NCI-H510A treated with DMSO at 0.1 percent for 48 hours (cell line): ENCODE measurements at places on chromosomes 12 and 14.

DNA sequence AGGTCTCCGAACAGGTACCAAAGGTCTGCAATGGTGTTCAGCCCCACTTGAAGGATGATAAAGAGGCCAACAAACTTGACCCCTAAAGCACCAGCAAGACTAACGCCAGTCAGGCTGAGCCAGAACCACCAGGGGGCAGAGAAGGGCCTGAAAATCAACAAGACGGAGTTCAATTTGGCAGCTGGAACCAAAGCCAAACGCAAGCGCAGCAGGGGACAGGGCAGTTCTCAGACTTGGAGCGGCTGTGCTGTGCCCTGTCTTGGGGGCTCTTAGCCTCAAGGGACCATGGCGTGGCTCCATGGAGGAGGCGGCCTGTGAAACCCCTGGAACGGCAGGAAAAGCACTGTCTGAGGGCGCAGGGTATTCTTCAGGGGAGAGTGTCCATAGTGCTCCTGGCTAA lies 19.6 kb downstream of the POMT2 start:
- DNase-seq: peak; percentile 21

DNA sequence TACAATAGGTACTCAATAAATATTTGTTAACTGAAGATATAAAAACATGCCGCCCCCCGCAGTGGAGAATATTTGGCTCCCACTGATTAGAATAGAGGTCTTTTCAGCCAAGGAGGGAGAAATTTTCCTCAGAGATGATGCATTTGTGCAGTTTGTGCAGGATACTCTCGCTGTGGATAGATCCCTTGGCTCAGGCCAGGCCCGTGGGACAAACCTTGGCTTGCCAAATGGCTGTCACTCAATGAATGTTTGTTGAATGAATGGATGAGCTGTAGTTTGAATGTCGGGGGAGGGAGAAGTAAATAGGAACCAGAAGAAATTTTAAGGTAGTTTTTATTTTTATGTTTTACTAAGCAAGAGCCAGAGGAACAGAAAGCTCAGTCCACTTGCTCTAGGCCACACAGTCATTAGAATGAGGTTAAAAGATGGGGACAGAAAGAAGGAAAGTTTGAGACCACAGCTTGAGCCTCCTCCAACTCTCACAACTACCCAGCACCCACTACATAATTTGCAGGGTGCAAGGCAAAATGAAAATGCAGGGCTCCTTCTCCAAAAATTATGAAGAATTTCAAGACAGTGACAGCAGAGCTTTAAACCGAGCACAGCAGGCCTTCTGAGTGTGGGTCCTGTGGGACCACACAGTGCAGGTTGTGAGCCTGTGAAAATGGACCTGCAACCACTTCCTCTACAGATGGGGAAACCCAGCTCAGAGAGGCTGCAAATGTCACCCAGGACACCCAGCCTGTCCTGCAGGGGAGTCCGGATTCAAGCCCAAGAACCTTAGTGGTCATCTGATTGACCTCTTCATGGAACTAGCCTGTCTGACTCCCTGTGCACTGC lies 51.4 kb downstream of the WSCD2 start:
- DNase-seq: no peak

DNA sequence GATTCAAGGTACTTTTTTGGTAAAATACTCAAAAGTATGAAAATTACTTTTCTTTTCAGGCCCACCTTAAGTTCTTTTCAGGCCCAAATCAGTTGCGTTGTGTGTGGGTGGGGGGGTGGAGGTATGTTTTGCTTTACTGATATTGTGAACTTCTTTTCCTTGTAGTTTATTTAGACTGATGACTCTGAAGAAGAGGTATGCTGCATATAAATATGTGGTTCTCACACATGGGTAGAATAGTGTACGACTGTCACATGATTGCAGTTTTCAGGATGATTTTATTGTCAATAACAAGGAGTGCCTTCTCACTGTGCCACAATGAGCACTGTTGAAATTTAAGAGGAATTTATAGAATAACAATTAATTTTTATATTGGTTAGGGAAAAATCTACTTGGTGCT lies 166.6 kb upstream of the ATP2B1 start:
- DNase-seq: no peak

- DNase-seq: no peak
Measured at GRCh38 chr12:121061831-121062230, 22.8 kb upstream of the OASL start.

DNA sequence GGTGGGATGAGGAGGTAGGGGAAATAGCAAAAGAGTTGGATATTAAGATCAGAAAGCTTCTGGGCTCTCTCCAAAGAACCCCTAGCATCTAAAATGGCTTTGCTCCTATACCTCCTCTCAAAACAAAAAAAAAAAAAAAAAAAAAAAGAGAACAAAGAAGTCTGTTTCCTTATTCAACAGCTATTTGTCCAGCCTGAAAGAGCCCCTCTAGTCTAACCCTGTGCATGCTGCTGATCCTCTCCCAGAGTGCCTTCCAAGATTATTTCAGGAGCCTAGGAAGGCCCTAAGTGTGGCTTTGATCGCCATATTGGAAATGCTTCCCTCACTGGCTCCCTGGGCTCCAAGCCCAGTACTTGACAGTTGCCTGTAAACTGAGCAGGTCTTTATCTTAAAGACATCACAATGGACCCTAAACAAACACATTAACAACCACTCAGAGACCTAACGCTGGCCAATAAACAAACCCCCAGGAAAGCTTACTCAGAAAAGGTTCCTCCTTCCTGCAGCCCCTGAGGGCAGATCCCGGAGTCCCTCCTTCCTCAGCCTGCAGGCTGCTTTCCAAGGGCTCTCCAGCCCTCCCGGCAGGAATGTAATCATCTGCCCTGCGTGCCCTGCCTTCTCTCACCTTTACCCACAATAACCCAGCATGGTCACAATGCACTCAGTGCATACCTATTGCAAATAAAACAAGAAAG lies 17.4 kb upstream of the COL2A1 start:
- DNase-seq: peak; percentile 66

DNA sequence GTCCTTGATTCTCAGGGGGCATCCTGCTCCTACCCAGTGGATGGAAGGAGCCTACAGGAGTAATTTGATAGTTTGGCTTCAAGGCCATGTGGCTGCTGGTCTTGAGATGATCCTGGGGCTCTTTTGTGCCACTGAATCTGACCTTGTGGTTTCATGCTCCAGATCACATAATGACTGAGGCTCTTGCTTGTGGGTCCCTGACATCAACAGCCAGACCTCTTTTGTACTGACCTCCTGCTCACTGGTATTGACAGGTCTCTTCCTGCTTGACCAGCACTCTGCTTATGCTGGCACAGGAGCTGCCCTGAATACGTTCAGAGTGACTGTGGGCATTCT lies 23.2 kb upstream of the JPH4 start:
- DNase-seq: no peak

DNA sequence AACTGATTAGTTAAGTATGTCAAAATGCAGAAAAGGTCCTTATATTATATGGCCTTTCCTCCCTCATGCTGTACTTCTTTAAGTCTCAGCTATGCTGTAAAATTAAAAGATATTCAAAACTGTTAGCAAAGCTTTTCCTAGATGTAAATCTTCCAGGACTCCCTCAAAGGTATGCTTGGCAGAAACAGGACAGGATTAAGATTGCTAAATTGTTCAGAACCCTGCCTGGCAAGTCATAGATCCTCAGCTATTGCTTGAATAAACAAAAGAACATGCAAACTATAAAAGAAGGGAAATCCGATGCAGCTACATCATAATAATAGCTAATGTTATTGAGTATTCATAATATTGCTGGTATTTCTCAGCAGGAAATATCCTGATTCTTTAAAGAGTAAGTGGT lies 322.6 kb downstream of the CCDC91 start:
- DNase-seq: no peak

- DNase-seq: peak; percentile 75
Measured at GRCh38 chr12:3533703-3534386, 42.8 kb downstream of the PRMT8 start.

GRCh38 chr14:105070760-105071137 lies 5.5 kb upstream of the GPR132 start:
- DNase-seq: no peak

DNA sequence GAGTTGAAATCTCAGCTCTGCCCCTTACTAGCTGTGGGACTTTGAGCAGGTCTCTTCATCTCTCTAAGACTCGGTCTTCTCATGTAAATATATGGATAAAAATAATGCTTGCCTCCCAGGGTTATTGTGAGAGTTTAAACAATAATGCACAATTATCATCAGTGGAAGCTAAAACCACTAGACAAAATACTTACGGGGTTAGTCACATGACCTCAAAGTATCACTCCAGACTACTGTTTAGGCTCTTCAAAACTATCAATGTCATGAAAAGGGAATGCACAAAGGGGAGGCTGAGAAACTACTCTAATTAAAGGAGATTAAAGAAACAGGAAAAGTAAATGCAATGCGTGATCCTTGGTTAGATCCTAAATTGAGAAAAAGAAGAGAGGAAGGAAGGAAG lies 24.5 kb upstream of the TSPAN11 start:
- DNase-seq: no peak

DNA sequence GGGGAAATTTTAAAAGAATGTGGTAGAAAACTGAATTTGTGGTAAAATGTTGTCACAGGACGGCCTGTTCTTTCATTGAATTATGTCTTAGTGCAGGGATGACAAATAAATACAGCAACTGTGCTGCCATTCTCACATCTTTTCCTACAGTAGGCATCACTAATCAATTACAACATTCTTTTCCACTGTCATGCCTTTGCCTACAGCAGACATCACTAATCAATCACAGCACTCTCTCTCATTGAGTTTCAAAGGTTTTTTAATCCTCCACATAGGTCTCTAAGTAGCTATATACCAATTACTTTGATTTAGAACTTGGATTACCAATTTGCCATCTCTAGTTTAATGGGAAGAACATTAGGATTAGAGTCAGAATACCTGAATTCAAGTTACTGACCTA lies 30.1 kb downstream of the NTF3 start:
- DNase-seq: no peak

DNA sequence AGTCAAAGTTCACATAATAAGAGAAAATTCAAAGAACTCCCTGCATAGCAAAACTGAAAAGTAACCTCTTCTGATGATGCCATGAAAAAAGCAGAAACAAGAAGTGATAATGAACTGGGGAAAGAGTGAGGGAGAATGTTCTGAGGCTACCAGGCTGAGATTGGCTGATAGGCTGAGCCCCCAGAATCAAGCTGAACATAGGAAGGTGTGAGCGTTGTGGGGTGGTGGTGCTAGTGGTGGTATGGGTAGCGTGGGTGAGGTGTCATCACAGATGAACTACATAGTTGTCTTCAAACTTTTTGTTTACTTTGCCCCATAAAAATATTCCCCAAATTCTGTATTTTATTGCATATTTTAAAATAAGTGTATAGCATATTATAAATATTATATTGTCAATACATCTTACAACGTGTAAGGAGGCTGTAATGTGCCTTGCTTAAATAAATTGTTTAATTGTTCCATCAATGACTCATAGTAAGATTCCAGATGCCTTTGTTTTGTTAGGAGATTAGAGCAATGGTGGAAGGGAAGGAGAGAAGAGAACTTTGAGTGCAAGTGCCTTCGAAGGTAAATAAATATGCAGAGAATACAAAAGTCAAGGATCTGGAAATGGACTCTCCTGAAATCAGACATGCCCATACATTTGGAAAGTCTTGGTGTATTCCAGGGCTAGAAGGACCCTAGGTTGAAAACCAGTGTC lies 15.8 kb upstream of the CFAP54 start:
- no peak for DNase-seq

DNA sequence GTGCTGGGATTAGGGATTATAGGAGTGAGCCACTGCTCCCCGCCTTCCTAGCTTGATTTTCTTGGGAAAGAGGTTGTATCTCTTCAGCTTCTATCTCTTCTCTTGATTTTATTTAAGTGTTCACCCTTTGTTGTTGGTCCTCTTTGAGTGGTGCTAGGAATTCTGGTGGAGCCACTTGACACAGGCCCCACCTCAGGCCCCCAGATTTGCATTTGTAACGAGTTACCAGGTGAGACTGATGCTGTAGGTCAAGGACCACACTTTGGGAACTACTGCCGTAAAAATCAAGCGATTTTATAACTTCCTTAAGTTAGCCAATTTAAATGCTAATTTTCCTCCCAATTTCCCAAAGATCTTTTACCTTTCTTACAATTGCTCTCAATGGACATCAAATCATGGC lies 26.3 kb downstream of the SRGAP1 start:
- no peak for DNase-seq

GRCh38 chr14:66698503-66698902 lies 190.6 kb downstream of the GPHN start:
- DNase-seq: no peak

GRCh38 chr12:104670439-104671408 lies 214.0 kb downstream of the CHST11 start:
- no peak for DNase-seq

GRCh38 chr12:120224304-120225199 lies 23.6 kb upstream of the RPLP0 start:
- peak; percentile 77 for DNase-seq

DNA sequence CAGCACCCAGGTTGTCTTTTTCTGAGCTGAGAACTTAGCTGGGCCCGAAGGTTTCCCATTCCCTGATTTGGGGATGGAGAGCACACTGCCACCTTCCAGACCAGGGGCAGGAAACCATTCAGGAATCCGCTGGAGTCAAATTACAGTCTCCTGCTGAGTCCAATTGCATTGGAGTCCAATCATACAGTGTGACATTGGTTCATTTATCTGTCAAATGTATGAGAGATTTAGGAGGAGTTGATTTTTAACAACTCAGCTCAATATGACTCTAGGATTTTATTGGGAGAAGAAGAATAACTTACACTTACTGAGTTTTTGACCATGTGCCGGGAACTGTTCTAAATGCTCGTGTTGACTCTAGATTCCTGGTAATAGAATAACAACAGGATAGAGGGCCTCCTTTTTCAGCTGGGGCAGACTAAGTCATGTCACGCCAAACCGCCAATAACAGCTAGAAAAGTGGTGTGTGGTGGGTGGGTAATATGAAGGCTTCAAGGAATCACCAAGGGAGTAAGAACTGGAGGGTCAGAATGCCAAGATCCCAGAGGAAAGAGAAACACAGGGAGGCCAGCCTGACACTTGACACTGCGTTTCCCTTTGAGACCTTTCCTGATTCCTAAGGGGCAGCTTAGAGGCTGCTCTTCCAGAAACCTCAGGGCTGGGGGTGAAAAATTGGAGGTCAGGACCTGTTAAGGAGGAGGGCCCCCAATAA lies 11.5 kb downstream of the SYNDIG1L start:
- peak; percentile 31 for DNase-seq

- peak; percentile 40 for DNase-seq
Measured at GRCh38 chr14:89206389-89207031, 210.5 kb downstream of the FOXN3 start.

DNA sequence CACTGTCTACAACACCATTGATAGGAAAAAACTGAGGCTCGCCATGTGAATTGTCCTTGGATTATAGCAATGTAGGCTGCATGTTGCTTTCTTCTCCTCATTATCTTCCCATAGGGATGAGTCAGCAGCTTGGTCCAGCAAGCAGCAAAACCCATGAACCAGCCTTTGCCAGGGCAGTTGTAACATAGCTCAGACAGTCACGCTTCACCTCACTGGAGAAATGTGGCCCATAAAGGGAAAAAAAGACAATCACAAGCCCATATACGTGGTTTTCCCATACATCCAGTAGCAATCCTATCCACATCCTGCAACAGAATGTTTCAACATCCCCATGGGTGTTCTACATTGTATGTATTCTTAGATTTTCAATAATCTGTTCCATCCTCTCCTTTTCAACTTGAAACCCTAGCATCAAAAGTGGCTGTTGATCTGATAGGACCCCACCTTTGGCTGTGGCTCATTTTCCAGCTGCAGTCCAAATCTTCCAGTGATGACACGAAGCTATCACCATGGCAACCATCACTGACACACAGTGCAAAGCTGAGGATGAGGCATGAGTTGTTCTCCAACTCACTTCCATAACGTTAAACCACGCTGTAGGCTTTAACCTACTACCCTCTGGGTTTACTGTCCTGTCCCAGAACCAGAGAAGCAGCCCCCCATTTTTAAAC lies 34.0 kb downstream of the GRIN2B start:
- DNase-seq: no peak

GRCh38 chr14:89232265-89233070 lies 184.6 kb downstream of the FOXN3 start:
- peak; percentile 46 for DNase-seq
